ENCODE measurements at places on chromosomes 3 and 15. TPM values are rescaled to one million over a fixed set of nuclear protein-coding genes. Genes with fewer than 3 reads are reported as not detected.

- no peak for DNase-seq
- no peak overlapping the region for H3K4me3 ChIP-seq
- H3K4me1 ChIP-seq, result no peaks in the 10 kb centered on the region
- no peaks in the 10 kb centered on the region for H3K36me3 ChIP-seq
Observed at GRCh38 chr3:128933922-128934253, 54.5 kb downstream of the ACAD9 start.

The DHX30 gene
- 66.1 TPM for total RNA-seq

DNA sequence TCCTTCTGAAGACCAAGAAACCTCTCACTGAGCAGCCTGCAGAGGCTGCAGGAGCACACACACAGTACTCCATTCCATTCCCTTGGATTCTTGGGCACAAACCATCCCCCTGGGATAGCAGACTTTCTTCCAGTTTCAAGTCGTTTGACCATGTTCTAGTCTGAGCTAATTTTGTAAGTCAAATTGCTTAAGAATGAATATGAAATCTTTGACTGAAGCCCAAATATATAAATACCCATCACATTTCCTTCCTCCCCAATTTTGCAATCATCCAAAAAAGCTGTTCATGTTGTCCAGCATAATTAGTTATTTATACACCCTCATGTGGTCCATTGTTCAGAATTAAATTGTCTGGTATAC is 231.2 kb upstream of the TPRG1 start:
- H3K27me3 ChIP-seq, result no peaks in the 10 kb centered on the region
- peaks cover 16% of the 10 kb centered on the region for H3K4me1 ChIP-seq
- H3K36me3 ChIP-seq, result no peaks in the 10 kb centered on the region

DNA sequence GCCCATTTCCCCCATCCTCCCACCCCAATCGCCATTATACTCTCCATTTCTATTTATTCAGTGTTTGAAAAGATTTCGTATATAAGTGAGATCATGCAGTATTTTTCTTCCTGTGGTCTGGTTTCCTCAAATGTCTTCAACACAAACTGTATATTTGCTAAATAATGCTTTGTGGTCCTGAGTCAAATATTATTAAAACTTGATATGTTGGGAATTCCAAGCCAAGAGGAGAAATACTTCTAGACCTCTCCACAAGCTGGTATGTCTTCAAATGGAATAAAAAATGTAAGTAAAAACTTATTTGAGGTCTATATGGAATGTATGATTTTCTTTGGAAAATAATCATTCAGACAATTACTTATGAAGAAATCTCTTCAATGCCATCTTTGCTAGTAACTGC is 122.5 kb upstream of the TSC22D2 start:
- DNase-seq, result no peak
- H3K4me1 ChIP-seq, result no peaks in the 10 kb centered on the region
- H3K27ac ChIP-seq, result no peak overlapping the region
- H3K4me3 ChIP-seq, result no peak overlapping the region

The PCLAF gene
- total RNA-seq, result 3.6 TPM
